ENCODE measurements at places on chromosomes 4 and X.

- peak; percentile 7 for DNase-seq
These were observed 803.4 kb downstream of the TRIML1 start for GRCh38 chr4:188942606-188943005.

DNA sequence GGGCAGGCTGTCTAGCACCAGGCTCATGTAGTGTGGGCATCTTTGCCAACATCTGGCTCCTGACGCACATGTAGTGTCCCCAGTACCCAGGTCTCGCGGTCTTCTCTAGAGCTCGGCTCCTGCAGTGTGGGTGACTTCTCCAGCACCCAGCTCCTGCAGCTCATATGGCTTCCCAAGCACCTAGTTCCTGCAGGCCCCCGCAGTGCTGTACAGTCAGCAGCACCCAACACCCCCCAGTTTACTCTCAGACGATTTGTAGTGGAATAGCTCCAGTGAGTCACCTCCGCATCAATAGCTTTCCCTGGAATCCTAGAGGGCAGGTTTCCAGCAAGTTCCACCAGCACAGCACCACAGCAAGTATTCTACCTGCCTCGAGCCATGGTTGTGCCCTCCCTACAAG lies 30.9 kb downstream of the ZNF41 start:
- no peak for DNase-seq

- no peak for DNase-seq
These were observed 8.1 kb upstream of the MRPL1 start for GRCh38 chr4:77854431-77855111.

- no peak for DNase-seq
These were observed 826.2 kb upstream of the TENM3 start for GRCh38 chr4:181416966-181417365.

DNA sequence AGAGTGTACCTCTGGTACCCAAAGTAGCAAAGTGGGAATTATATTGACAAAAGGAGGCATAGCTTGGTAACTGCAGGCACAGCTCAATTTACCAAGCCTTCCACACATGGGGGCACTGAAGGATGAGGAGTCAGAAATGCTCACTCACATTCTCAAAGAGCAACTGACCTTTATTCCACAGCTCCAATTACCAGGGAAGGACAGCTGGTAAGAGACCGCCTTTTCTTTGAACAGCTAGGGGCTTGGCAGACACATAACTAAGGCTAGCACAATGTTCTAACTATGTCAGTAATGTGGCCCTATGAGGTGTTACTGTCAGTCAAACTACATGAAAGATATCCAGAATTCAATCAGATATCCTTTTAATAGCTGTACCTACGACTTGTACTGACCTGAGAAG lies 20.5 kb upstream of the STS start:
- DNase-seq, result no peak

- DNase-seq, result no peak
These were observed 19.4 kb downstream of the TET2 start for GRCh38 chr4:105166066-105166465.

GRCh38 chrX:45912316-45912715 lies 632.9 kb downstream of the ZNF674 start:
- DNase-seq, result no peak

DNA sequence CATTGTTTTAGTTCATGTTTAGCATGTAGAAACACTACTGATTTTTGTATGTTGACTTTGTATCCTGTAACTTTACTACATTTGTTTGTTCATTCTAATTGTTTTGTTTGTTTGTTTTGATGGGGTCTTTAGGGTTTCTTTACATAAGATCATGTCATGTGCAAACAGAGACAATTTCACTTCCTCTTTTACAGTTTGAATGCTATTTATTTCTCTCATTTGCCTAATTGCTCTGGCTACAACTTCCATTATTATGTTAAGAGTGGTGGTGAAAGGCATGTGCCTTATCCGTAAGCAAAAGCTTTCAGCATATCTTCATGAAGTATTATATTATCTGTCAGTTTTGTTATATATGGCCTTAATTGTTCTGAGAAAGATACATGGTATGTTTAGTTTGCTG lies 571.1 kb downstream of the PCDH7 start:
- DNase-seq, result peak; percentile 31

GRCh38 chr4:139893801-139894200 lies 228.2 kb downstream of the MGST2 start:
- DNase-seq, result no peak

GRCh38 chr4:106951891-106952290 lies 84.2 kb downstream of the DKK2 start:
- DNase-seq, result no peak

DNA sequence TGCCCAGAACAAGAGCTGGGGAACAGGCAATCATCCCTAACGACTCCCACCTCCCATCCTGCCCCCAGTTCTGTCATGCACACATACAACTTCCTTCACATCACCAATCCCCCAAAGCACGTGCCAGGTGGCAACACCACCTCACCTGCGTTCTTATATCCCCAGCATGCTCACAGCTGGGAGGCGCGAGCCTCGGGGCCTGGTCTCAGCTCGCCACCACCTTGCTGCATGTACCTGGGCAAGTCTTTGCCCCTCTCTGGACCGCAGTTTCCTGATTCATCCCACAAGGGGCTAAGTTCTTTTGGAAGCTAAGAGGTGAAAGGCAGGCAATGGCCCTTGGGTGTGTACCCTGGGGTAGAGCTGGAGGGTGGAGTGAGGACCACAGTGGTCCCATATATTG lies 119.2 kb upstream of the PJA1 start:
- DNase-seq, result no peak

DNA sequence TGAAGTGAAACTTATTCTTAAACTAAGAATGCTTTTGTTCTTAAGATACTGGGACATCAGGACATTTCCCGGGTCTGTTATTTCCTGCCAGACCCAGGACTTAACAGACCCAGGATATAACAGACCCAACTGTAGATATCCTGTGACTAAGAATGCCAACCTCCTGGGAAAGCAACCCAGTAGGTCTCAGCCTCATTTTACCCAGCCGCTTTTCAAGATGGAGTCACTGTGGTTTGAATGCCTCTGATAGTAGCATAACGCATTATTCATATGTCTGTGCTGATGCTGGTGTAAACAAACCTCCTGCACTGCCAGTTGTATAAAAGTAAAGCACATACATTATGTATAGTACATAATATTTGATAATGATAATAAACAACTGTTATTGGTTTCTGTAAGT lies 185.8 kb upstream of the GPRIN3 start:
- no peak for DNase-seq

- DNase-seq, result peak; percentile 48
These were observed 62.8 kb upstream of the EGFL6 start for GRCh38 chrX:13506574-13506973.

- no peak for DNase-seq
These were observed 33.4 kb upstream of the UBQLN2 start for GRCh38 chrX:56530011-56530410.

GRCh38 chrX:2894885-2895292 lies 34.2 kb downstream of the ARSD start:
- DNase-seq, result peak; percentile 0

DNA sequence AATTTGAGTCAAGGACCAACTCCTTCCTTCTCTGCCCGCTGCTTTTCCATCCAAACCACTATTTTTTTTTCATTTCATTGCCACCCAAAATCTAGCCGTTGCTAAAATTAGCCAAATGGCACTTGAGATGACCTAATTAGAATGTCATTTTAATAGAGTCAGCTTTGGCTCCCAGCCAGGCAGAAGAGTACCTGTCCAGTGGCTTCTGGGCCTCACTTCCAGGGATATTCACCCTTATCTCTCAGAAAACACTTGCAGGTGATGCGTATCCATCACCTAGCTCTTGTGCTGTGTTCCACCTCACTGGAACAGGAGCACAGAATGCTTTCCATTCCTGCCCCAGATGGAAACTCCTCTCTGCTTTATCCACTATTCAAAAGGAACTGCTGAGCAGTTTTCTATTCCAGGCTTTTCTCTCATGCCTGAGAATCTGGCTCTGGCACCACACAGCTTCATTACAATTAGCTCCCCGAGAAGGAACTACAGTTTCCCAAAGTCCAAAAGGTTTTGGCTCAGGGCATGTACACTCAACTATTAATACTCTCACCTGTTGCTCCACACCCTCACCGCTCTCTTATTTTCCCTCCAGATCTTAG lies 18.5 kb downstream of the MAGEA9B start:
- DNase-seq, result peak; percentile 67

DNA sequence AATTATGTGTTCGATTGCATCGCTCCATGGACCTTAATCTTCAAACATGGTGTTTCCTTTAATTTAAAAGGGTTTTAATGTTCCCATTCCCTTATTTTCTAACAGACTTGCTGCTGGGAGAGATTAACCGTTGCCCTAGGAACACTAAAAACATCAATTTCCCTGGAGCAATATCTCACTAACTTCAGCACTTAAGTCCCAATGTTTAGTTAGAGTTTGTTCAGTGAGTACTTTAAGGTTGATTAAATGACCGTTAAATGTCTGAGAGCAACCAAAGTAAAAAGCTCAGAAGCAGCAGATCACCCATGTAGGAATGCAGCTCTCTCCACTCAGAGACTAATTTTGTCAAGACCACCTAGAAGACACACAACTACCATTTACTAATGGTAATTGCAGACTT lies 111.2 kb upstream of the PDE5A start:
- no peak for DNase-seq

DNA sequence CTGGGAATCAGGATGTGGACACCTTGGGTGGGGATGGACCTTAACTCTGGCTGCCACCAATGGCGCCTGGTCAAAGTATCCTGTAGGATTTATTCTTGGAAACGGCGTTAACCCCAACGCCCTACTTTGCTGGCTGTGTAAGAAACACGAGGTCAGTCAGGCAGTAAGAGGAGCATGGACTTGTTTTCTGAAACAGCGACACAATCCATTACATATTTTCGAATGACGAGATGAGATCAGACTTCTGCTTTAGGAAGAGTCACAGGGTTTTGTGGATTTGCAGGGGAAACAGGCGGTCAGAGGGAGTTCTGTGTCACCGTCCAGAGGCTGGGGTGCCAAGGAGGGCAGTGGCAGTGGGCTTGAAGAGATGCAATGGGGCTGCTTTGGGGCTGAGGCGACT lies 92.2 kb downstream of the TBL1X start:
- no peak for DNase-seq

DNA sequence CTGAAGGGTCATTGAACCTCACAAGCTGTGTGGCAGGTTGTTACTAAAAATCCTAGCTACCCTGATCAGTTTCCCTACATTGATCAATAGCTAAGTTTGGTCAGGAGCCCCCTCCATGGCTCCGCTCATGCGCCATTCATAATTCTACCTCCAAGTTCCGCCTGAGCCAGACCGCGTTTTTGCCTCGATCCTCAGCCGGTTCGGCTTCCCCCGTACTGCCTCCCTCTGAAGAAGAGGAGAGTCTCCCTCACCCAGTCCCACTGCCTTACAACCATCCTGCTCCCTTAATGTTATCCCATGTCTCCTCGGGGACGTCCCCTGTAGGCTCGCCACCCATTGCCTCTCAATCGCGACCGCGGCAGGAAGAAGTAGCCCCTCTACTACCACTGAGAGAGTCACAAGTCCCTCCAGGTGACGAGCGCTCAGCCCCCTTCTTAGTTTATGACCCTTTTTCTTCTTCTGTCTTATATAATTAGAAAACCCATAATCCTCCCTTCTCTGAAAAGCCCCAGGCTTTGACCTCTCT lies 158.2 kb downstream of the DEFB131A start:
- DNase-seq, result no peak

- no peak for DNase-seq
These were observed 674 bp downstream of the GNPDA2 start for GRCh38 chr4:44725726-44726037.

DNA sequence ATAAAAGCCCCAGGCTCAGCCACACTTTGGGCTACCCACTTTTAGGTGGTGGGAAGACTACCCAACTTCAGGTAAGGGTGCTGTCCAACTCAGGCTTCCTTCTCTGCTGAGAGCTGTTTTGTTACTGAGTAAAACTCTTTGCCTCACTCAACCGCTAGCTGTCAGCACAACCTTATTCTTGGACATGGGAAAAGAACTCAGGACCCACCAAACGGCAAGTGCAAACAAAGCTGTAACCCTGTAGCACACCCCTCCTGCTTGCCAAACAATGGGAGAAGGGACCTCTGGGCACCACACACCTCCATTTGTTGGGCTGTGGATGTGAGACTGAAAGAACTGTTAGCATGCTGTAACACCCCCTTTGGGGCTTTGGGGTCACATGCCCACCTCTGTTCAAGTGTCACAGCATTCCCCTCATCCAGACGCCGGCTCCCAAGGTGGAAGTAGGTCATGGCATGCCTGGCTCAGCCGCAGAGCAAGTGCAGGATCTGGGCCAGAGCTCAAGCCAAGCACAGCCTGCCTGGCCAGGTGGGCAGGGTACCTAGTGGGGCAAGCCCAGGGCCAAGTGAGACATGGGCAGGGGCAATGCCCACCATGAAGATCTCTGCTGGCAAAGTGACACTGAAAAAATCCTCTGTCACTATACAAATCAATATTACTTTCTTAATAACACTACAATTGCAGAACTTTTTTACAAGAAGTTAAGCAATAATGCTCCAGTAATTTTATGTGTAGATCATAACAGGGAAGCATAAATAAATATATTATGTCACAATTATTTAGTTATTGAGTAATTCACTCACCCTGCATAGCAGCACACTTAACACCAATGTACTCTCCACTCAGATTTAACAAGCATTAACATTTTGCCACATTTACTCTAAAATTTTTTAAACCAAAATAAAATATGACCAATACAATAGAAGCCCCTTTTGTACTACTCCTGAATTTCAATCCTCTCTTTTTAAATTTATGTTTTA lies 107.2 kb downstream of the TBCK start:
- DNase-seq, result no peak

DNA sequence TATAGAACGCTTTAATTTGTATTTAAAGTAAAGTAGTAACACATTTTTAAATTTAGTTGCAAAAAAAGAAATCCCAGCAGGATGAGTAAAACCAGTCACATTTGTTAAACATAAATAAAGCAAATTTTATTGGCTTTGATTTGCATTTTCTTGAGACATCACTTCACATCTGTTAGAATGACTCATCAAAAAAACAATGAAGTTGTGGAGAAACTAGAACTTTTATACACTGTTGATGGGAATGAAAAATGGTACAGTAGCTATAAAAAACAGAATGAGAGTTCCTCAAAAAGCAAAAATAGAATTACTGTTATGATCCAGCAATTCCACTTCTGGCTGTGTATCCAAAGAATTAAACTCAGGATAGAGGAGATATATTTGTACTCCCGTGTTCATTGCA lies 454.0 kb upstream of the KLHL4 start:
- DNase-seq, result no peak

GRCh38 chrX:10159145-10159468 lies 2.3 kb downstream of the CLCN4 start:
- no peak for DNase-seq

- DNase-seq, result no peak
These were observed 25.2 kb downstream of the PI4K2B start for GRCh38 chr4:25258980-25259578.

All from DMS53 (cell line).